ENCODE measurements at places on chromosomes 1 and 21.

GRCh38 chr1:245469734-245470133 is 314.9 kb downstream of the KIF26B start:
- no peak for DNase-seq

DNA sequence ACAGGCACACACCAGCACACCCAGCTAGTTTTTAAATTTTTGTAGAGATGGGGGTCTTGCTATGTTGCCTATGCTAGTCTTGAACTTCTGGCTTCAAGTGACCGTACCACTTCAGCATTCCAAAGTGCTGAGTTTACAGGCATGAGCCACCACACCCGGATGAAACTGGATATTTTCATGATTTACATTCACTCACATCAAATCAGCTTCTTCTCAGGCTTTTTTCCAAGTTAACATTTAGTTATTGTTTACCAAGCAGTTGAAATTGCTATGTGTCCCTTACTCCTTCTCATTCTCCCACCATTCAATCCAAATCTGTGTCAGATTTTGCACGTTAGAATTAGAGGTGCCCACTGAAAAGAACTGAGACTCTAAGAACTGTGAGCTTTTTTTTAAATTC is 18.4 kb downstream of the RIT1 start:
- no peak for DNase-seq

- no peak for DNase-seq
These were observed 57.3 kb downstream of the SDCCAG8 start for GRCh38 chr1:243312952-243313634.

DNA sequence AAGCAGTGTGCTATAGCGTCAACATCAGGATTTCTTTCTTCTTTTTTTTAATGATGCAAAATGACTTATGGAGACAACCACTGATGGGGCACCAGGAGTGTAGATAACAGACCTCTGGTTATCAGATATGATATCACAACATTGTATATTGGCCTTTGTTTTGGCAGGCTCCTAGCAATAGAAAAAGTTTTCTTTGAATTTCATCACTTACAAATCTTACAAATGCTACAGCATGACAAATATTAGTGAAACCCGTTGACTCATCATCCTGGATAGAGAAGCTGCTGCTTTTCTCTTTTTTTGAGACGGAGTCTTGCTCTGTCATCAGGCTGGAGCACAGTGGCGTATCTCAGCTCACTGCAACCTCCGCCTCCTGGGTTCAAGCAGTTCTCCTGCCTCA is 92.9 kb downstream of the LTN1 start:
- DNase-seq = no peak

- no peak for DNase-seq
These were observed 4.8 kb upstream of the IL6R start for GRCh38 chr1:154400381-154400801.

GRCh38 chr21:41447356-41447755 is 21.3 kb downstream of the MX1 start:
- DNase-seq = no peak

DNA sequence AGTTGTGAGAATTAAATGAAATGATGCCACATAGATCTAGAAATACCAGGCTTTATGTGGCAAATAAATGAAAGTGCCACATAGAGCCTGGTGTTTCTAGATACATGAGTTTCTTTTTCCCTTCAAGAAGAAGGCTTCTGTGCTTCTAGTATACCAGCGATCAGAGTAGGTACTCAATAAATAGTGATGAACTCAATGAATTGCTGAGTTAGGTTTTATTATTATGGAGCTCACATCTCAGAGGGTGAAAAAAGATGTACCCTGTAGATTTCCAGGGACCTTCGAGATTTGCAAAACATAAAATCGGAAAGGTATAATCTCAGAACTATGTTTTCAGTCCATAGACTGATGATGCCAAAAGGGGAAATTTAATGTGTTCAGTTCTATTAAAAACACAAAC is 2.3 kb upstream of the CLSTN1 start:
- DNase-seq = no peak

- no peak for DNase-seq
These were observed 536.6 kb upstream of the NR5A2 start for GRCh38 chr1:199490769-199491527.

- DNase-seq = no peak
These were observed 188.3 kb upstream of the EDN2 start for GRCh38 chr1:41672641-41673361.

DNA sequence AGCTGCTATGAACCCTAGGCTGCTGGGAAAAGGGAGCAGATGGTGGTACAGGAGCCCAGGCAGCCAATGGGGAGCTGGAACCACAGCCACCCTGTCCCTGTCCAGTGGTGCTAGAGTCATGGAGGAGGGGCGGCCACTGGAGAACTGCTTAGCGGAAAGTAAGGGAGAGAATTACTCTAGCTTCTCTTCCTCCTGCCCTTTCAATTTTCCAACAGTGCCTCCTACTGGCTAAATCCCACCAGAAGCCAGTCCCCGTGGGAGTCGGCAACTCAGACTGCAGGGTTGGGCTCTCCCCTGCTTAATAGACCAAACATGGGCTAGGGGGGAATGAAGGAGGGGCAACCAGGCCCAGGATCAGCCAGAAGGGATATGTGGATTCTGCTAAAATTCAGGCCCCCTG is 154.5 kb downstream of the ACTL8 start:
- DNase-seq = no peak

DNA sequence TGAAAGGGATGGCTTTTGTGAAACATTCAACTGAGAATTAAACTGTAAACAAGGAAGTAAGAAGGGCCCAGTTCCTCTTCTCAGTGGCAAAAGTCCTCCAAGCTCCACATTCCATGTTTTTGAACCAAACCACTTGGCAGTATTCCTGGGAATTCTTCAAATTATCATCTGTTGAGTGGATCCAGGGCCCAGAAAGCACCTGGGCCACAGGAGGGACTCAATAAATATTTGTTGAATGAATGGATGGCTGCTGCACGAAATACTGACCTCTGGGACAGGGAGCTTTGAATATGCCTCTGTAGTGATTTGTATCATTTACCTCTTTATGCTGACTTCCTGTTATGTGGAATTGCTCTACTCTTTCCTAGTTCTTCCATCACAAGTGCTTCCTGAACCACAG is 4.7 kb downstream of the SLC35F3 start:
- DNase-seq = no peak

- DNase-seq = no peak
These were observed 125.3 kb upstream of the CACYBP start for GRCh38 chr1:174874331-174875053.

- no peak for DNase-seq
These were observed 799.3 kb upstream of the CXADR start for GRCh38 chr21:16713331-16714117.

DNA sequence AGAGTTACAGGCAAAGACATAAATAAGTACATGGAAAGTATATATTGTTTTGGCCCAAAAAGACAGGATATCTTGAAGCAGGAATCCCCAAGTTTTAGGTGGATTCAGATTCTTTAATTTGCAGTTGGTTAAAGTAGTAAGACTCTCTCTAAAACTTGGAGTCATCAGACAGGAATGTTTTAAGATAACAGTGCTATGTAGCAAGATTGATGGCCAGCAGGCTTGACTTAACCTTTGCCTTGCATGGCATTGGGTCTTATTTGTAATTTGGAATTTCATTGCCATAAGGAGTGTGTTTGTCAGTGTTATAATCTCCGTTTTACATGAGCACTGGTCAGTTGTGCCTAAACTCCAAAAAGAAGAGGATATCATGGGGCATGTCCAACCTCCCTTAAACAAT is 727.6 kb upstream of the CHRM3 start:
- no peak for DNase-seq

- no peak for DNase-seq
These were observed 295.6 kb downstream of the PTPRC start for GRCh38 chr1:198934426-198934825.

DNA sequence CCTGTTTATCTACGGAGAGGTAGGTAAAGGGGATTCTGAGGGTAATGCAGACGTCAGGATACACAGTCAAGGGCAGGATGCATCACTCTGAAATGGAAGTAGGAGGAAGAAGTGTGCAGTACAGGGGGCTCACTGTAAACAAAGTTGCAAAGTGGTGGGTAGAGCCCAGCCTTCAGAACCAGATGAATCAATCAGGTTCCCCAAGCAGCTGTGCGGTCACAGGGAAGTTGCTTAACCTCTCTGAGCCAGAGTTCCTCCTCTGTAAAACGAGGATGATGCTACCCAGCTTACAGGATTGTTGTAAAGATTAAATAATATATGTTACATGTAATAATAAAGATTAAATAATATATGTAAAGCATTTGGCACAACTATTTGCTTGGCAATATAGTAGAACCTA is 13.5 kb upstream of the MYOM3 start:
- DNase-seq = no peak
